ENCODE measurements at places on chromosomes 11 and 22. TPM values are rescaled to one million over a fixed set of nuclear protein-coding genes. Genes with fewer than 3 reads are reported as not detected.

The SCO2 gene
- 1.7 TPM for total RNA-seq

The OPCML gene
- total RNA-seq = 0.15 TPM

The KDELR3 gene
- 6.7 TPM for total RNA-seq

The CCDC116 gene
- total RNA-seq = 1.0 TPM

DNA sequence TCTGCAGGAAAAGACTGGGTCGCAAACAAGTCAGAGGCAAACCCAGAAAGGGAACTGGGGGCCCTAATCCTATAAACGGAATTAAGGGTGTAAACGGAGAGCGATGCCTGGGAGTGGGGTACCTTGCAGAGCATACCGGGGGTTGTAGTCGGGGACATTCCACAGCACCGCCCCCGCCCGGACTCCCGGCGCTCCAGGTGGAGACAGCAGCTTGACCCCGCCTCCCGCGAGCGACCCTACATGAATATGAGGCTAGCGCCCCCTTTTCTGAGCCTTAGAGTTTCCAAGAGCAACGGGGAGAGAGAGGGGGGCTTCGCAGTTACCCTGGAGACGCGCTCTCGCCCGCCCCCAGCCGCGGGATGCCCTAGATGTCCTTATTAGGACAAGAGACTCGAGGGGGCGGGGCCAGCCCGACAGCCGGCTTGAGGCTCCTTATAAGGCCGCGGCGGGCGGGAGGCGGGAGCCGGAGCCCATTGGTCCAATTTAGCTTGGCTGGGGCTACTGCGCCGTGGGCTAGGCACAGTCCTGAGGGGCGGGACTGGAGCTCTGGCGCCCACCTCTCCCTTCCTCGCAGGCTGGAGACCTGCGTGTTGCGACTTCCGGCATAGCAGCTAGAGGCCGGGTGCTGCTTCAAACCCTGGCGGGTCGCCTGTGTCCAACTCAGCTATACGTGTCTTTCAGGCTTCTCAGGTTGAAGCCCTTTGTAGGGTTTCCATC, 980 bp upstream of the MUS81 start:
- H3K27me3 ChIP-seq = no peaks in the 10 kb centered on the region
- peak; percentile 100 for DNase-seq
- H3K4me1 ChIP-seq = peaks cover 66% of the 10 kb centered on the region
- peaks cover 43% of the 10 kb centered on the region for H3K36me3 ChIP-seq

DNA sequence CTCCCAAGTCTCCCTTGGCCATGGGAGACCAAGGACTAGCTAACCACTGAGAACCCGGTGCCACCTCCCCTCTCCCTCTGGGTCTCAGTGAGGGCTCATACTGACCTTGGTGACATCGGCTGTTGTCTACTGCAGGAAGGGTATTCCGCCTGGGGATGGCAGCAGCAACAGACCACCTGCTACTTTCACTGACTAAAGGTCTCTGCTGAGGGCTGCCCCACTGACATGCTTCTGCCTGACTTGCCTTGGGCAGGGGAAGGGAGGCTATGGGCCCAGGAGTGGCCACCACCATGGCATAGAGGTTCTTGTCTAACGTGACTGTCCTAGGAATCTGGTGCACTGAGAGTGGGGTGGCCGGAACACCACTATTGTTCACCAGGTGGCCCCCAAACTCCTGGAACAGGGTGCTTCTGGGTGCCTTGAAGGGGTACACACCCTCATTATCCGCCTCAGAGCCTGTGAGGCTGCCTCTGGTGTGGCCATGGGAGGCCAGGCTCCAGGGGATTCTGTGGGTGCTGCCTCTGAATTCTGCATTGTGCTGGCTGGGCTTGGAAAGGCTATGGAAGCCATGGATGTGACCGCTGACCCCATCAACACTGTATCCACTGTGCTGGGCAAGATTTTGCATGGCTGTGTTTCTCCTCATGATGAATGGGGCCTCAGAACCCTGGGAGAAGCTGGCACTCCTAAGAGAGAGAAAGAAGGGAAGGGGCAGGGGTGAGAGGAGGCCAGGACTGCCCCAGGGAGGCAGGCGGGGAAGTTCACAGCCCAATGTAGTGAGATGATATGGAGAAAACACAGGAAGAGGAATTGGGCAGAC, 38.3 kb downstream of the GAB4 start:
- H3K4me1 ChIP-seq = no peaks in the 10 kb centered on the region
- no peaks in the 10 kb centered on the region for H3K36me3 ChIP-seq
- no peak for DNase-seq
- peaks cover 5% of the 10 kb centered on the region for H3K27me3 ChIP-seq
- no peak overlapping the region for H3K27ac ChIP-seq
- no peak overlapping the region for H3K4me3 ChIP-seq

The E2F8 gene
- total RNA-seq = 1.1 TPM

The CRYAB gene
- 199 TPM for total RNA-seq

The OR10A2 gene
- not detected for total RNA-seq

- no peak overlapping the region for H3K4me3 ChIP-seq
- H3K4me1 ChIP-seq = peaks cover 3% of the 10 kb centered on the region
- no peaks in the 10 kb centered on the region for H3K27me3 ChIP-seq
- no peak for DNase-seq
- no peaks in the 10 kb centered on the region for H3K36me3 ChIP-seq
Measured at GRCh38 chr11:10728789-10729472, 22.1 kb upstream of the CTR9 start.

The NLRP6 gene
- 0.89 TPM for total RNA-seq

The SOX10 gene
- total RNA-seq = 18.6 TPM

DNA sequence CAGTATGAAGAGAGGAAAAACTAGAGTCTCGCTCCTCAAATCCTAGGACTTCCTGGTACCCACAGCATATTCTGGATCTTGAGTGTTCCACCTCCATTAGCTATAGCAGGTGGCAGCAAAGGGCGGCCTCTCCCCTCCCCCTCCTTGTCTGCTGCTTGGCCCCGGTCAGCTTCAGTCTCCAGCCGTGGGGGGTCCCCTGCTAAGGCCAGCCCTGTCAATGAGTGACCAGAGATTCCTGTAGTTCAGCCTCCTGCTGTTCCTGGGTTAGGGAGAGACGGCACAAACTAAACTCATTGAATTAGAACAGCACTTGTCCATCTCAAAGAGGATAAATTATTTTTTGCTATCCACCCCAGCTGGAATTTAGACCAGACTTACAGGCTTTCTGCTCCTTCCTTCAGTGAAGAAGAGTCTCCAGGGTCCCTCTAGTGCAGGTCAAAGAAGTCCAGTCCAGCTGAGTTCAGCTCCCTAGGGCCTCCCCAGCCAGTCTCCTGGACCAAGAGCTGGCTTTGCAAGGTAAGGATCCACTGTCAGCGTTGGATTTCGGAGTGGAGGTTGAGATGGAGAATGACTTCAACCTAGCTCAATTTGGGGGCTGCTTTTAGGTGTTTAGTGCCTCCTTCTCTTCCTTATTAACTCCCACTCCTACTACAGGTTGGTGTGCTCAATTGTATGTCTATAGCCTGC, 1.1 kb upstream of the PHLDB1 start:
- peaks cover 79% of the 10 kb centered on the region for H3K4me1 ChIP-seq
- H3K27me3 ChIP-seq = peaks cover 5% of the 10 kb centered on the region
- no peak overlapping the region for H3K4me3 ChIP-seq
- peak overlapping the region; percentile 81 for H3K27ac ChIP-seq

- H3K36me3 ChIP-seq = peaks cover 61% of the 10 kb centered on the region
- no peaks in the 10 kb centered on the region for H3K4me1 ChIP-seq
- no peak overlapping the region for H3K4me3 ChIP-seq
- no peaks in the 10 kb centered on the region for H3K27me3 ChIP-seq
- no peak for DNase-seq
- H3K27ac ChIP-seq = no peak overlapping the region
Measured at GRCh38 chr11:68420171-68420570, 40.4 kb upstream of the PPP6R3 start.

DNA sequence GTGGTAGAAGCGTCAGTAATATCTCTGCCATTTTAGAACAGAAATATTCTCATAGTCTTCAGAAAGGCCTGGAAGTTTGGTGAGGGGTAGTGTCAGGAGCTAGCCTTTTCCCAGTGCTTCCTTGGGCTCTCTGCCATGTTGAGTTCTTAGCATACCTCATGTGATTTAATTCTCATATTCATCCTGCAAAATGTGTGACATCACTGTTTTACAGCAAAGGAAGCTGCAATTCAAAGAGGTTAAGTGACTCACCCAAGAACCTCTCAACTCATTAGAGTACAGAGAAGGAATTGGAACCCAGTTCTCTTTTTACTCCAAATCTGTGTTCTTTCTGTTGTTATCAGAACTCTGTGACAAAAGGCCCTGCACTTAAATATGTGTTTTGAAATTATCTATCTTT, 72.1 kb downstream of the RNF169 start:
- no peaks in the 10 kb centered on the region for H3K27me3 ChIP-seq
- no peak overlapping the region for H3K27ac ChIP-seq
- no peak overlapping the region for H3K4me3 ChIP-seq
- H3K4me1 ChIP-seq = no peaks in the 10 kb centered on the region
- peaks cover 51% of the 10 kb centered on the region for H3K36me3 ChIP-seq
- no peak for DNase-seq

- DNase-seq = no peak
- H3K4me3 ChIP-seq = no peak overlapping the region
- no peak overlapping the region for H3K27ac ChIP-seq
- H3K36me3 ChIP-seq = no peaks in the 10 kb centered on the region
- no peaks in the 10 kb centered on the region for H3K27me3 ChIP-seq
Measured at GRCh38 chr11:122331079-122331478, 215.1 kb upstream of the BLID start.

DNA sequence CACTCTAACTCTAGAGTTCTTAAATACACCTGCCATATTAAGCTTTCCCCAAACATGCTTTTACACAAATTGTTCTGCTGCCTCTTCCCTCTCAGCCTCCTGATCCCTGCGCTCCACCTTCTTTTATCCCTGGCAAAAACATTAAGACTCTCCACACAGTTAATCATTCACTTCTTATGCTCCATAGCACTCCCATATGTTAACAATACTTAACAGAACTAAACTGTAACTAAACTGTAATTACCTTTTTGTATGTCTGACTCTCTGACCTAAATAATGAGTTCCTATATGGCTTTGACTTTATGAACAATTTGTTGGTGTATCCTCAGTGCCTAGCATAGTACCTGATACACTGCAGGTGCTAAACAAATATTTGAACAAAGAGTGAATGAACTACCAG, 71.8 kb downstream of the BTBD10 start:
- H3K36me3 ChIP-seq = peaks cover 49% of the 10 kb centered on the region
- H3K4me3 ChIP-seq = no peak overlapping the region
- no peak for DNase-seq
- H3K27me3 ChIP-seq = no peaks in the 10 kb centered on the region

- no peak overlapping the region for H3K4me3 ChIP-seq
- no peak overlapping the region for H3K27ac ChIP-seq
- no peaks in the 10 kb centered on the region for H3K4me1 ChIP-seq
- H3K27me3 ChIP-seq = no peaks in the 10 kb centered on the region
Measured at GRCh38 chr11:42524534-42525227, 787.1 kb upstream of the API5 start.

The SYT12 gene
- total RNA-seq = 0.64 TPM

The SLC5A4 gene
- not detected for total RNA-seq

The USH1C gene
- not detected for total RNA-seq

The ENDOD1 gene
- total RNA-seq = 30.7 TPM

DNA sequence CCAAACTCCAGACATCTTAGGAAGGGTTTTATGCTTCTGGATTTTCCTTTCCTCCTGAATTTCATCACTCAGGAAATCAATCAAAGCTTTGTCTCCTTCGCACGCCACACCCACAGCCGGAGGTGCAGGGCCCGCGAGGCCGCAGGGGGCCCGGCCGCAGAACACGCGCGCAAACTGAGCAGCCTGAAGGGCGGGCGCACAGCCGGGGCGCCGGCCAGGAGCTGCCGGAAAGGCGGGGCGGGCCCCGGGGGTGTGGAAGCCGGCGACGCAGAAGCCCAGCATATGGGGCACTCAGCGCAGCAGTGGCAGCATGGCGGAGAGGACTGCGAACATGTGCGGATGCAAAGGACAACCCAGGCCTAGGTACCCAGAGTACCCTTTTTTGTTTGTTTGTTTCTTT, 33.1 kb upstream of the SPTBN2 start:
- no peak overlapping the region for H3K4me3 ChIP-seq
- H3K36me3 ChIP-seq = peaks cover 15% of the 10 kb centered on the region
- no peak overlapping the region for H3K27ac ChIP-seq

DNA sequence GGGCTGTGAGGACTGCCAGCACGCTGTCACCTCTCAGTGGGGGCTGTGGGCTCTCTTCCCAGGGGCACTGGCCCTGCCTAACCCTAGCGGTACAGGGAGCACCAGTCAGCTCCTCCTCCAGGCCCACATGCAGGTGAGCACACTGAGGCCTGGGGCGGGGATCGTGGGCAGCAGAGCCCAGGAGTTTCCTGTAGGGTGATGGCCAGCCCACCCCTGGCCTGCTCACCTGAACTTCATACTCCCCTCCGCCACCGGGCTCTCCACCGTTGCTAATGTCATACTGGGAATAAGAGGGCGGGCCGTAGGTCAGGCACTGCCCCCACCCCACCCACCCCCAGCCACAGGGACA, 10.0 kb upstream of the TREH start:
- no peak overlapping the region for H3K27ac ChIP-seq
- H3K36me3 ChIP-seq = no peaks in the 10 kb centered on the region
- H3K27me3 ChIP-seq = no peaks in the 10 kb centered on the region
- peak overlapping the region; percentile 45 for H3K4me3 ChIP-seq

- H3K4me1 ChIP-seq = peaks cover 14% of the 10 kb centered on the region
- no peak overlapping the region for H3K27ac ChIP-seq
- no peaks in the 10 kb centered on the region for H3K27me3 ChIP-seq
- no peak overlapping the region for H3K4me3 ChIP-seq
- H3K36me3 ChIP-seq = no peaks in the 10 kb centered on the region
- DNase-seq = no peak
Measured at GRCh38 chr22:40718250-40719204, 39.2 kb downstream of the MCHR1 start.

The FGF3 gene
- not detected for total RNA-seq

DNA sequence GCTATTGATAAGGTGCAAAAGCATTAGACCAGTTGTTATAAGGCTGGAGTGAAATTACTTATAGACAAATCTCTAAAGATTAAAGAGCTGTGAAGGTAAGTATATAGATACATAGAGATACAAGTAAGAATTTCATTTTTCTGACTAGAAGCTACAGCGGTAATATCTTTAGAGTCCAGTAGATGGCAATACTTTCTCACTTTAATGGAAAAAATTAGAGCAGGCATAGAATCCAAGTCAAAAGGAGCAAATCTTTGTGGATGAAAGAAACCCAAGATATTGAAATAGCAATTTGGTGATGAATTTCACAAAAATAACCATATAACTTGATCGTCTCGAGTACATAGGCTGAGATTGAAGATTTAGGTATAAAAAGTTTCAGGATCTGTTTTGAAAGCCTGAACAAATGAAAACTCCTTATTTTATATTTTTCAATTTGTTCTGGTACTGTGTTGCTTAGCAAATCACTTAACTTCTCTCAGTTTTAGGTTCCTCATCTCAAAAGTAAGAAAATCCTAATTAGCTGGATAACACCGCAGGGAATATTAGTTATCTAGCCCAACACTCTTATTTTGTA, 81.9 kb downstream of the UVRAG start:
- H3K4me3 ChIP-seq = no peak overlapping the region
- H3K36me3 ChIP-seq = peaks cover 10% of the 10 kb centered on the region
- H3K27me3 ChIP-seq = no peaks in the 10 kb centered on the region
- H3K27ac ChIP-seq = no peak overlapping the region

GRCh38 chr11:8759634-8760033, 77.0 kb downstream of the RPL27A start:
- no peak for DNase-seq
- H3K27ac ChIP-seq = no peak overlapping the region
- H3K4me1 ChIP-seq = peaks cover 24% of the 10 kb centered on the region
- no peaks in the 10 kb centered on the region for H3K36me3 ChIP-seq

GRCh38 chr11:12944889-12945288, 64.2 kb upstream of the RASSF10 start:
- no peaks in the 10 kb centered on the region for H3K27me3 ChIP-seq
- H3K4me3 ChIP-seq = no peak overlapping the region
- H3K4me1 ChIP-seq = no peaks in the 10 kb centered on the region
- H3K36me3 ChIP-seq = peaks cover 16% of the 10 kb centered on the region
- H3K27ac ChIP-seq = no peak overlapping the region

The MUC5B gene
- total RNA-seq = 0.15 TPM
